ENCODE measurements at places on chromosomes 4 and X. TPM values are rescaled to one million over a fixed set of nuclear protein-coding genes. Genes with fewer than 3 reads are reported as not detected.

- no peak overlapping the region for H3K27ac ChIP-seq
- no peaks in the 10 kb centered on the region for H3K4me1 ChIP-seq
- no peak for DNase-seq
- H3K4me3 ChIP-seq = no peak overlapping the region
- H3K36me3 ChIP-seq = no peaks in the 10 kb centered on the region
- H3K27me3 ChIP-seq = no peaks in the 10 kb centered on the region
Observed at GRCh38 chrX:14228611-14229010, 198.9 kb upstream of the GEMIN8 start.

- H3K4me3 ChIP-seq = no peak overlapping the region
- no peaks in the 10 kb centered on the region for H3K36me3 ChIP-seq
- H3K4me1 ChIP-seq = peaks cover 29% of the 10 kb centered on the region
- no peak overlapping the region for H3K27ac ChIP-seq
Observed at GRCh38 chrX:131827935-131828334, 195.2 kb upstream of the STK26 start.

GRCh38 chrX:42996861-42997260 lies 218.9 kb upstream of the PPP1R2C start:
- no peaks in the 10 kb centered on the region for H3K4me1 ChIP-seq
- H3K36me3 ChIP-seq = no peaks in the 10 kb centered on the region
- DNase-seq = no peak
- H3K27ac ChIP-seq = no peak overlapping the region

- H3K4me3 ChIP-seq = no peak overlapping the region
- no peak overlapping the region for H3K27ac ChIP-seq
- peaks cover 18% of the 10 kb centered on the region for H3K36me3 ChIP-seq
- no peaks in the 10 kb centered on the region for H3K27me3 ChIP-seq
- DNase-seq = no peak
Observed at GRCh38 chrX:40661489-40661888, 14.1 kb upstream of the CXorf38 start.

- no peak for DNase-seq
- no peak overlapping the region for H3K4me3 ChIP-seq
- no peaks in the 10 kb centered on the region for H3K36me3 ChIP-seq
- no peak overlapping the region for H3K27ac ChIP-seq
- no peaks in the 10 kb centered on the region for H3K27me3 ChIP-seq
Observed at GRCh38 chr4:94802091-94802490, 44.3 kb downstream of the BMPR1B start.

DNA sequence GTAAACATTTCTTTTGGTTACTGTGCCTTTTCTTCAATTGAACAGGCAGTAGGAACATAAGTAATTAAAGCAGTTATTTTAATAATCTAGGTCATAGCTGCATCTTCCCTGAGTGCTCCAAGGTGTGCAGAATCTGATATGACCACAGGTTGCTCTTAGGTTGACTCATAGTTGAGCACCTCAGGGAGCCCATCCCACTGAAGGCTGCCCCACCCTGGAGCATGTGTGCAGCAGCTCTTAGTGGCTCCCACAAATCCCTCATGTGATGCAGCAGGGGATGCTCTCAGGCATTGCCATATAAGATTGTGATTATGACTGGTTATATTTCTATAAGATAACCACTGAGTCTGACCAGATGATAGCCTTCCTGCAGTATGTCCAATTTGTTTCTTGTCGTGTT lies 72.3 kb downstream of the ZNF518B start:
- no peak overlapping the region for H3K4me3 ChIP-seq
- no peaks in the 10 kb centered on the region for H3K4me1 ChIP-seq
- H3K36me3 ChIP-seq = no peaks in the 10 kb centered on the region
- H3K27me3 ChIP-seq = no peaks in the 10 kb centered on the region
- no peak for DNase-seq

USP9X gene
- polyA plus RNA-seq = 12.9 TPM

TCP11X2 gene
- polyA plus RNA-seq = not detected

TENT5D gene
- not detected for polyA plus RNA-seq

RIPPLY1 gene
- polyA plus RNA-seq = not detected

TCEAL5 gene
- polyA plus RNA-seq = not detected
